ENCODE measurements at places on chromosomes 2 and 18. TPM values are rescaled to one million over a fixed set of nuclear protein-coding genes. Genes with fewer than 3 reads are reported as not detected.

RFX8 gene
- total RNA-seq, result 0.21 TPM

CRYGD gene
- total RNA-seq, result 6.3 TPM

SNTG2 gene
- 27.8 TPM for total RNA-seq

CAPN13 gene
- total RNA-seq, result 2.4 TPM

SLC4A5 gene
- 1.2 TPM for total RNA-seq

MAP3K19 gene
- total RNA-seq, result not detected

SAG gene
- not detected for total RNA-seq

ATP9B gene
- 18.6 TPM for total RNA-seq

TGFBRAP1 gene
- total RNA-seq, result 16.3 TPM

IGFBP2 gene
- 873 TPM for total RNA-seq

ALLC gene
- not detected for total RNA-seq

FECH gene
- 21.8 TPM for total RNA-seq

PROKR1 gene
- 4.4 TPM for total RNA-seq

TANC1 gene
- 8.5 TPM for total RNA-seq

RUFY4 gene
- total RNA-seq, result 0.31 TPM

- DNase-seq, result peak; percentile 3
Measured at GRCh38 chr2:239178954-239179353, 221.9 kb downstream of the HDAC4 start.

DNA sequence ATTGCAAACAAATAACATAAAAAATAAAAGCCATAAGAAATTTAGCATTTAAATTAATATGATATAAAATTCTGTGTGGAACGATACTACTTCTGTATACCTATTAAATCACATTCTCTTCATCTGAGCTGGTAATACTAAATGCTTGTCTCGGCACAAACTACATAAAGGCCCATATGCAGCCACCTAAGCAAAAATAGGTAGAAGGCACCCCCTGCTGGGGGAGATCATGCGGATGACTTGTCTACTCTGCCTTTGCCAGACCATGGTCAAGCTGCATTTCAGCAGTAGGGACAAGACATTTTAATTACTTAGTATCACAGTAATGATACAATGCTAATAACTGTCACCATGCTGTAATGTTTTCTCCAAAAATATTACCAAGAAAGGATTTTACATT is 108.0 kb downstream of the CDH19 start:
- DNase-seq, result peak; percentile 83

GRCh38 chr2:156892467-156893281 is 364.8 kb upstream of the GALNT5 start:
- no peak for DNase-seq

DNA sequence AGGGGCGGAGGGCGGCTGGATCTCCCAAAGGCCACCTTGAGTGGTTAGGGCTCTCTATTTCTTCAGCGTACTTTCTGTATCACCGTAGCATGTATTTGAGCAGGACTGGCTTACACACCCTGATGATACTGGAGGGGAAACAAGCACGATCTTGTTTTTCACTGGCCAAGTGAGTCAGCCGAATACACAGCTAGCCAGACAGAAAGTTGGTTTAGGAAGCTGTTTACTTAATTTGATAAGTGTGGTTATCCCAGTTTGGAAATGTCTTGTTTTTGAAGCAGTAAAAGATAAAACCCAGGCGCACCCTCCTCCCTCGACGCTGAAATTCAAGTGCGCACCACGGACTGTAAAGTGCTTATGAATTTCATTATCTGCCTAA is 582 bp downstream of the RIOK3 start:
- DNase-seq, result no peak

GRCh38 chr18:73101977-73102376 is 234.2 kb upstream of the NETO1 start:
- no peak for DNase-seq

DNA sequence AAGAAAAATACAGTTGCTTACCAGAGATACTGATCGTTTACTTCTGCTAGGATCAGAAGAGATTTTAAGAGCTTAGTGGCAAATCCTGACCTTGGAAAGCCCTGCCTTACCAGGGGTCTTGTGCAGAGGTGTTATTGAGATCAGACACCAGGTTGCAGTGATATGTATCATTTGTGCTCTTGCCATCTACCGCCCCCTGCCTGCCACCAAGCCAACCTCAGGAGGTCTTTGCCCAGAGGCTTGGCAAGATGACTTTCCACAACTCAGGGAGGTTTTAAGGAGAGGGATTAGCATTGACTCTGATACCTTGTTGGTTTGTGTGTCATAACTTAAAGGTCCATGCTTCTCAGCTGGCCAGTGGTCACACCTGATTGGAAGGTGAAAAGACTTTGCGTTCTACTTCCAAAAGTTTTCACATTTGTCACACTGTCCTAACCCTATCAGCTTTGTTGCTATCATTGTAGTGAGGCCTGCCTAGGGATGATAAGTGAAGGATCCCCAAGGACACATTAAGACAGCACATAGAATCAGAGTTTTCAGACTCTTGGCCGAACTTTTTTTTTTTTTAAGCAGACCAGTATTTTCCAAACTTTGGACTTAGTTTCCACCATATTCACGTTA is 46.2 kb upstream of the MGAT5 start:
- DNase-seq, result peak; percentile 66

DNA sequence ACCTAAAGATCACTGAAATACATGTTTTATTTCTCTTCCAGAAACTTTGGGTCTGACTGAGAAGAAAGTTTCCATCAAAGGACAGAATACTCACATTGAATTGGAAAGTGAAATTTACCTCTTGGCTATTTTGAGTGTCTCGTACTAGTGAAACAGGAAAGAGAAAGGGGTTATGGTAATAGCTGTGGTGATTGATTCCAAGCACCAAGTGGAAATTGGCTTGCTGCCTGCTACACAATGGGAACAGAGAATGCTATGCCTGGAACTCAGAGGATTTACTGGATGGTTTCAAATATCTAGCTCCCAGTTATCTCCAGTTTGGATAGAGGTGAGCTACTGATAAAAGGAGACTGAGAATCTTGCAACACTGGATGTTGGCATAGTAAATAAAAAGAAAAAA is 492.8 kb upstream of the FSIP2 start:
- DNase-seq, result no peak

GRCh38 chr2:99356853-99357252 is 19.7 kb downstream of the EIF5B start:
- no peak for DNase-seq

- DNase-seq, result no peak
Measured at GRCh38 chr2:148666555-148666954, 22.0 kb downstream of the EPC2 start.

DNA sequence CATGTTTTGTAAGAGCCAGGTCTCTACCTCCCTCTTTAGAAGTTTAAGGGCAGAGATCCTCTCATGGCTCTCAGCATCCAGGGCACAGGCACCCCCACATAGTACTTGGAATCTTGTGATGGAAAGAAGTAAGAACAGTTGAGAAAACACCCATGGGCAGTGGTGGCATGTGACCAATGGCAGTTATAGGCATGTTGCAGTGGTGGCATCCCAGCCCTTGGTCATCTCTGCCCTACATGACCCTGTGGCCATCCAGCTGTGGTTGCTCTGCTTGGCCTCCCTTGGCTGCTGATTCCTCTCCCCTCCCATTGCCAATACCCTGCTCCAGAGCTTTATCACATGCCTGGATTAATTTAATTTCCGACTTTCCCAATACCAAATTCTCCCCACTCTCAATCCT is 13.3 kb upstream of the MSH2 start:
- DNase-seq, result no peak

DNA sequence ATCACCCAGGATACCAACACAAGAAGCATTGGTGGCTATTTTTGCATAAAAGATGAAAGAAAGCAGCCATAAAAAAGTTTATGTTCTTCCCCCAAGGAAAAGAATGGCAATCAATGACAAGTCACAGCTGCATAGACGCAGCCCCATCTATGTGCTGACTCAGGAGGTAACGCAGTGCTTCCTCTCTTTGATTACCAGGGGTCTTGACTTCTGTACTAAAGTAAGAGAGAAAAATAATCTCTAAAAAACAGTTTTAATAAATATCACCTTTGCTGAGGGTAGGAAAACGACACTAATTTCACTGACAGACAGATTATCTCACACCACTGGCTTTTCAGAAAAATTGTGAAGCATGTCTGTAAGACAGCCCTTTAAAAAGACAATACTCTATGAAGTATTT is 33.9 kb upstream of the EVA1A start:
- no peak for DNase-seq

DNA sequence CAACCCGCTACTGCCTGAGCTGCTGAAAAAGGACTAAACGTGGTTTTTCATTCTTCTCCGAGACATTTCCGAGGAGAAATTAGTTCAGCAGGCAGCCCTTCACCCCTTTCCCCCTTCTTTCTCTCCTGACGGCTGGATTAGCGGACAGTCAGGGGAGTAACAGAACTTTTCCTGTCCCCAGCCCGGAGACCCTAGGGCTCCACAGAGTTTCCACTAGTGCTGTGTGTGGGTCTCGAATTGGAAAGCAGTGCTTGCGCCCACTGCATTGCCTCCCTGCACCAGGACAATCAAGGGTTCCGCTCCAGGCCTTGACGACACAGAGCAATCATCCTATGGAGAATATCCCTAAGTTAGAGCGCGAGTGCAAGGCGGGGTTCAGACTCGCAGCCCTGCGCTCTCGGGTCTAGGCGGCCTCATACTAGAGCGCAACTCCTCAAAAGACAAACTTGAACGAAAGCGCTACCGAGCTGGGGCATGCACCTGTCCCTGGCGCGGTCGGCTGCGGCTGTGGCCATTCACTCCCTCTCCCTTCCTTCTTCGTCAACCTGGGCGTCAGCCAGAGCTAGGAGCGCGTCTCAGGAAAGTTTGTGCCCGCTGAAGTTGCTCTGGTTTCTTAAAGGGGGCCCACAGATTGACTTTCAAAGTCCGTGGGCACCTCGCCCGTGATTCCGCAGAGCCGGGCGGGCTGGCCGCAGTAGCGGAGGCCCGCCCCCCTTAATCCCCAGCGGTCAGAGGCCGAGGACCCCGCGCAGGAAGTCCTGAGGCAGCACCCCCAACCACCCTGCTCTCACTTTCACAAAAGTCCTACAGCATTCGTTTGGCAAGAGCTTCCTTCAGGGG is 801 bp downstream of the OSR1 start:
- DNase-seq, result peak; percentile 42

- no peak for DNase-seq
Measured at GRCh38 chr2:205640716-205641115, 41.6 kb upstream of the NRP2 start.

- no peak for DNase-seq
Measured at GRCh38 chr2:126515471-126515870, 140.5 kb upstream of the GYPC start.

GRCh38 chr2:144836635-144837350 is 316.9 kb upstream of the ZEB2 start:
- no peak for DNase-seq

- no peak for DNase-seq
Measured at GRCh38 chr2:129914538-129915302, 64.7 kb upstream of the RAB6C start.

DNA sequence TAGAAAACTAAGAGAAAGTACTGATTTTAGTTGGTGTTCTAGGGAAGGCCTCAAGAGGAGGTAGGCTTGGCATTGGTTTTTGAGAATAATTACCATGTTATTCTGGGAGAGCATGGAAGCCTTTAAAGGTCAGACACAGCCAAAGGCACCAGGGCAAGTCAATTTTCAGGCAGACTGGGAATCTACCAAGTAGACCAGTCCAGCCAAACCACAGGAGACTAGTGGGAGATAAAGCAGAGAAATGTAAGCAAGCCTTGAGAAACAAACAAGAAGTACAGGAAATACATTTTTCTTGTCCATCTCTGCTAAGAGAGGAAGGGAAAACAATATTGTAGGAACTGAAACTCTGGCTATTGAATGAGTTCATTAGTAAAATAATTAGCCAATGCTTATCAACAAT is 5.5 kb upstream of the CCDC68 start:
- DNase-seq, result no peak

- DNase-seq, result no peak
Measured at GRCh38 chr18:52000435-52000834, 339.6 kb upstream of the DCC start.

DNA sequence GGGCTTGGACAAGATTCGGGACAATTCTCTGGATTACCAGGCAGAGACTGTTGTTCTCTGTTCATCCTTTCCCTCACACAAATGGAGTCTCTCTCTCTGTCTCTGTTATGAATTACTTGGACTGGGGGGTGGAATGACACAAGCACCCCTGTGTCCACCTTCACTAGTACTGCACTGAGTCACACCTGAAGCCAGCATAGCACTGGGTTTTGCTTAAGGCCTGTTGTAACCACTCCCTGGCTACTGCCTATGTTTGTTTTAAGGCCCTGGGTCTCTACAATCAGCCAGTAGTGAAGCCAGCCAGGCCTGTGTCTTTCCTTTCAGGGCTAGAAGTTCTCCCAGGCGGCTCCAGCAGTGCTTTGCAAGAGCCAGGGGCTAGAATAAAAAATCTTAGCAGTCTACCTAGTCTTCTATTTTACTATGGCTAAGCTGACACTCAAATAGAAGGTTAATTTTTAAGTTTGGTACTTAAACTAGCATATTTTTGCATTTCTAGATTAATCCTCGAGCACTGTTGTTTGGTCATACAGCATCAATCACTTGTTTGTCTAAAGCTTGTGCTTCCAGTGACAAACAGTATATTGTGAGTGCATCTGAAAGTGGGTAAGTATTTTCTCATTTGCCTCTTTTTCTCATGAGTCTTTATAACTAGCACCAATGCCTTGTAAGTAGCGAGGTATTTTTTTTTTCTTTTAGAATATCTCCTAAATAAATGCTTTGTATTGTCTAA is 27.8 kb downstream of the WDR7 start:
- no peak for DNase-seq

- no peak for DNase-seq
Measured at GRCh38 chr2:64128943-64129391, 15.3 kb downstream of the PELI1 start.

- DNase-seq, result no peak
Measured at GRCh38 chr2:102033031-102033749, 41.4 kb downstream of the IL1R2 start.

GRCh38 chr18:3014503-3015203 is 1.7 kb upstream of the LPIN2 start:
- DNase-seq, result no peak

DNA sequence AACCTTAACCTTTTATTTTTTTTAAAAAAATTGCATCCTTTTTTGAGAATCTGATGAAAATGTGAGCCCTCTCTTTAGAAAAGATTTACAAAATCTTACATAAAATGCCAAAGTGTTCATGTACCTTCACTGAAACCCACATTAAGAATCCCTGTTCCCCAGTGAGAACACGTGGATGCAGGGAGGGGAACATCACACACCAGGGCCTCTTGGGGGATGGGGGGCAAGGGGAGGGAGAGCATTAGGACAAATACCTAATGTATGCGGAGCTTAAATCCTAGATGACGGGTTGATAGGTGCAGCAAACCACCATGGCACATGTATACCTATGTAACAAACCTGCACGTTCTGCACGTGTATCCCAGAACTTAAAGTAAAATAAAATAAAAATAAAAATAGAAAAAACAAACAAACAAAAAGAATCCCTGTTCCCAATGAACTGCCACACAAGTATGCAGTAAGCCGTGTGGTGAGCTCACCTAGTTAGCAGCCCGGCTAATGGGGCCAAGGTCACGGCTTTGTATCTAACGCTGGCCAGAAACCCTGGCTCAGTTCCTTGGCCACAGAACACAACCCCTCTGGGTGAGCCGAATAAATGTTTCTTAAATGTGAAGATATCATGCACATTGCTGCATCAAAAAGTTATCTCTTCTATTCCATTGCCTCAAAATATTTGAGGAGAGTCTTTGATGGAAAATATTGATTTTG is 41.4 kb downstream of the CHST9 start:
- DNase-seq, result peak; percentile 18

- DNase-seq, result peak; percentile 73
Measured at GRCh38 chr18:36411745-36412168, 114.2 kb downstream of the FHOD3 start.

GRCh38 chr2:119295688-119296375 is 70.8 kb downstream of the C2orf76 start:
- no peak for DNase-seq

GRCh38 chr18:45730832-45731575 is 7.0 kb downstream of the SLC14A1 start:
- no peak for DNase-seq

Measured in WTC11 (cell line).